ENCODE measurements at places on chromosomes 2 and 18.

- DNase-seq = no peak
Measured at GRCh38 chr2:41600460-41600859, 447.4 kb upstream of the PKDCC start.

DNA sequence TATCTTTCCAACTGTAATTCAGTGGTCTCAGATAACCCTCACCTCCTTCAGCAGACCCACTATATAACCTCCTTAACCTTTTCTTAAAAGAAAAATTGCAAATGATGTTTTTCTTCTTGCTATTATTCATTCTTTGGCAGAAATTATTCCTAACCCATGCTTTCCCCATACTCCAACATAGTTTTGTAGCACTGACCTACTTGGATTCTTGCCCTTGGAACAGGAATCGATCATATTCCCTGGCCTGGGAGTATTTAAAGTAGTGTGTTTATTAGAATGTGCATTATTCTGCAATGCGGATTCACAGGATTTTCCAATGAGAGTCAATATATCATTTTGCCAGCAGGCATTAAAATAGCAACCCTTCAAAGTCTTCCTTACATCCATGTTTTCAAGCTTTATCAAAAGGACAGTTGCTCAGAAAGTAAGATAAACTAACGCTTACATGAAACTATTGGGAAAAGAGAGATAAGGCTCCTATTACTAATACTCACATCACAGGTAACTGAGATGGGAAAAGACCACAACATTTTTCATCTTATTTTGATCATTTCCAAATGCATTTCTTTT is 37.4 kb downstream of the CHN1 start:
- no peak for DNase-seq

DNA sequence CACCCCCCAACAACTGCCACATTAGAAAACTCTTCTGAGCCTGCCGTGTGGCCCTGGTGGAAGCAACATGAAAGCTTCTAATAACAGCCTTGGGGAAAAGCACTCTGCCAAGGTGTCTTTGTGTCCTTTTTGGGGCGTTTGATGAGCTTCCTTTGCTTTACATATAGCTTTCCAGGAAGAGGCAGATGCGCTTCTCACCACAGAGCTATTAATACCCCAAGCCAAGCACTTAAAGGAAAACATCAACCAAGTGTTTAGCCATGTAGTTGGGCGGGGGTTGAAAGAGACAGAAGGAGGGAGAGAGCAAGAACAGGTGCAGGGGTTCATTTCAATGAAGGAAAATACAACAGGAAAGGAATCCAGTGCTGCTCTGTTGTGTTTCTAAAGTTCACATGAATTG is 176.1 kb downstream of the VAPA start:
- no peak for DNase-seq

- DNase-seq = no peak
Measured at GRCh38 chr2:236802862-236803261, 233.2 kb downstream of the ACKR3 start.

GRCh38 chr2:44233450-44234128 is 41.7 kb upstream of the SLC3A1 start:
- DNase-seq = peak; percentile 85

GRCh38 chr2:69914950-69915945 is at the start of gene MXD1:
TSS of gene MXD1 (plus strand) at chr2:69915109. CDS start at chr2:69915331, 222 bp downstream.
- no peak for DNase-seq

- DNase-seq = peak; percentile 48
Measured at GRCh38 chr2:240557808-240558207, at the start of gene ANKMY1. TSS of gene ANKMY1 (minus strand) at chr2:240557988. CDS start at chr2:240557335, 653 bp downstream.

DNA sequence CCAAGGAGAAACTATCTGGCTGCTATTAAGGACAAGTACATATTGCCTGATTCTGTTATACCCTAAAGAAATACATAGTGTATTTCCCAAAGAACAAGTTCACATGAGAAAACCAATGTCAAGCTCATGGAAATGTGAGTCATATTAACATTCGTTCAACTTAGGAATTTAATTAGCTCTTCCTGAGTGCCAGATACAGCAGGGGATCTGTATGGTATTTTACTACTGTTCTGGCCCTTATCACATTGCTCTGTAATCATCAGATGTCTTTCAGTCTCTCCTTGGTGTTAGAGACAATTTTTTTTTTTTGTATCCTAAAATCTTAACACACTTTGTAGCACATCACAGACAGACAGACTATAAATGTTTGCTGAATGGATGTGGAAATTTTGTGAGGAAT is 395.0 kb upstream of the CRIM1 start:
- DNase-seq = no peak

DNA sequence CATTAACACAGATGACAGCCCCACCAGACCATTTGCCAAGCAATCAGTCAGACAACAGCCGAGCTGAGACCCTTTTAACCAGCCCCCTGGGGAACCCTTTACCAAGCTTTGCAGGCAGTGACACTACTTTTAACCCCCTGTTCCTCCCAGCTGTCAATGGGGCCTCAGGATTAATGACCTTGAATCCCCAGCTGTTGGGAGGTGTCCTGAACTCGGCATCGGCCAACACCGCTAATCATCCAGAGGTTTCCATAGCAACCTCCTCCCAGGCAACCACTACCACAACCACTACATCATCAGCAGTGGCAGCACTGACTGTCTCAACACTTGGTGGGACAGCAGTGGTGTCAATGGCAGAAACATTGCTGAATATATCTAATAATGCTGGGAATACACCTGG is 160.9 kb upstream of the EPC2 start:
- DNase-seq = no peak

DNA sequence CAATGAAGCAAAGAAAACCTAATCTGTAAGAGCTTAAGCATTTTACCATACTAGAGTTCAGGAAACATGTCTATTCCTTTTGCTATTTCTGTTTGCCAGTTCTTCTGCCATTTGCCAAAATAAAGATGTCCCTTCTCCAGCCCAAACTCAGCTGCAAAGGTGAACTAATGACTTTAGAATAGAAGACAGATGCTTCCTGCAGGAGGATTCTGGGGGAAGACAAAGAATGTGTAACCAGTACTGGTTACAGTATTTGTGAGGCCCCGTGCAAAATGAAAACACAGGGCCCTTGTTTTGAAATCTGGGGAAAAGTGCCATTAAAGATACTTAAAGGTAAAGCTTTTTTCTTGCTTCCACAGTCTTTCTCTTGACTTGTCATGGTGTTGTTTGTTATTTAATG is 34.3 kb upstream of the MTX2 start:
- no peak for DNase-seq

DNA sequence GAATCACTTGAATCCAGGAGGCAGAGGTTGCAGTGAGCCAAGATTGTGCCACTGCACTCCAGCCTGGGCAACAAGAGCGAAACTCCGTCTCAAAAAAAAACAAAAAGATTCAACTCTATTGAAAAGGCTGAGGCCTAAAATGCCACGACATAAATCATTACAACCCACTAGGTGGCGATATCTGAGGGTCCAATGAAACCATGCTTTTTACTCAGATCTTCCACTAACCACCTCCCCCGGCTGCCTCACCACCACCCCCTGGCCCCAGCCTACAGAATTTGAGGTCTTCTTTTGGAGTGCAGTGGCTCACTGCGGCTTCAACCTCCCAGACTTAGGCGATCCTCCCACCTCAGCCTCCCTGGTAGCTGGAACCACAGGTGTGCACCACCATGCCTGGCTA is 57.5 kb downstream of the AP1S3 start:
- DNase-seq = peak; percentile 24

GRCh38 chr2:161594445-161594844 is 29.8 kb upstream of the SLC4A10 start:
- DNase-seq = no peak

DNA sequence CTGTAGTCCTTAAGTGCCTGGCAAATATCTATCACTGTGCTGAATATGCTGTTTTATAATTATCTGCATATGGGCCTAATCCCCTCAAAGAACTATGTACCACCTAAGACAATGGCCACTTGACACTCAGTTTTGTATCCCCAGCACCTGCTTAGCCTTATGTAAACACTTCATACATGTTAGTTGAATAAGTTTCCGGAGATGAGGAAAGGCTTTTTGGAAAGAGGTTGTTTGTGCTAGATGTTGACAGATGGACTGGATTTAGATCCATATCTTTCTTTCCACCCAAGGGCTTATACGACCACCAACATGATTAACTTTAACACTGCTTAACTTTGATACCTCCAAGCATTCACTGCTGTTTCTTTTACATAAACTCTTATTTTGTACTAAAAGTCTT is 63.3 kb downstream of the FAM228A start:
- DNase-seq = no peak

- no peak for DNase-seq
Measured at GRCh38 chr2:68206793-68207192, 45.5 kb downstream of the PPP3R1 start.

Measured in SJSA1 (cell line).